Mesothelial cell of epicardium (in vitro differentiated cells): ENCODE measurements at places on chromosomes 6 and 20.
A peak's percentile ranks its signal among the peaks of the same experiment; 100 is the strongest.

GRCh38 chr6:138844192-138844591 lies 48.3 kb downstream of the ECT2L start:
- peaks cover 2% of the 10 kb centered on the region for H3K36me3 ChIP-seq
- H3K4me3 ChIP-seq: no peak overlapping the region
- H3K27ac ChIP-seq: peak overlapping the region; percentile 30
- H3K4me1 ChIP-seq: peaks cover 7% of the 10 kb centered on the region
- no peak for DNase-seq

DNA sequence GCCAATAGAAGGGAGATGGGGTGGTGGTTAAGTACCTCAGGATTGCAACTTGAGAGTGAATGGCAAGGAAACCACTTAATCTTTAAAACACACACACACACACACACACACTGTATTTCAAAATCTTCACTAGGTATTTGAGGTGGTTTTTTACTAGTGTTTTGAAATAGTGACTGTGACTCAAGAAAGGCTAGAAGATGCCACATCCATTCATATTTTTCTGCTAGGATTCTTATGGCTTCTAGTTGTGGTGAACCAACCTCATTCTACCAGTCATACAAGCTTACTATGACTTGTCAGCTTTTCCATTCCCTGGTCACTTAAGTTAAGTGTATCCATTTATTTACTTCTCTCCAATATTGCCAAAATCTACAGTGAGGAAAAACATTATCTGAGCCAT lies 519.4 kb upstream of the JAG1 start:
- peaks cover 23% of the 10 kb centered on the region for H3K4me1 ChIP-seq
- H3K4me3 ChIP-seq: no peak overlapping the region
- no peaks in the 10 kb centered on the region for H3K36me3 ChIP-seq

DNA sequence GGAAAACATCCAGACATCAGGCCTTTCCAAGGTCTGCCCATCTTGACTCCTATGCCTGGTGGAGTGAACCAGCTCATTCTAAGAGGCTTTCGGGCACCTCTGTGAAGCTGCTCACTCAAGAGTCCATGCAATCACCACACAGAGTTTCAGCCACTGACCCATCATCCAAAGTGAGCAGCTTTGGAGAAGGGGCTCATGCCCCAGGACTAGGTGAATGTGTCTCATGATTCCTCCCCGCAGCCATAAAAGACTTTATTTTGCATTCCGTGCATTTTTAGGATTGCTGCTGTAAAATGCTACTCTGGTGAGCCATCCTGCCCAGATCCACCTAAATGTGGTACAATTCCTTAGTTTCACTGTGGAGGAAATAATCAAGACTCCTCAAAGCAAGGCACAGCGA lies 44.5 kb upstream of the EZR start:
- H3K4me3 ChIP-seq: no peak overlapping the region
- H3K27ac ChIP-seq: peak overlapping the region; percentile 97
- no peaks in the 10 kb centered on the region for H3K27me3 ChIP-seq
- no peak for DNase-seq
- H3K4me1 ChIP-seq: peaks cover 39% of the 10 kb centered on the region

GRCh38 chr20:39988991-39989390 lies 700.0 kb downstream of the MAFB start:
- peaks cover 1% of the 10 kb centered on the region for H3K36me3 ChIP-seq
- H3K27me3 ChIP-seq: no peaks in the 10 kb centered on the region
- H3K4me1 ChIP-seq: peaks cover 11% of the 10 kb centered on the region
- H3K4me3 ChIP-seq: no peak overlapping the region
- H3K27ac ChIP-seq: no peak overlapping the region

- no peak for DNase-seq
- H3K36me3 ChIP-seq: no peaks in the 10 kb centered on the region
- no peak overlapping the region for H3K4me3 ChIP-seq
- peak overlapping the region; percentile 79 for H3K27ac ChIP-seq
- H3K27me3 ChIP-seq: no peaks in the 10 kb centered on the region
Observed at GRCh38 chr6:20875369-20875963, 341.2 kb downstream of the CDKAL1 start.

- peaks cover 6% of the 10 kb centered on the region for H3K4me1 ChIP-seq
- H3K4me3 ChIP-seq: no peak overlapping the region
- peaks cover 27% of the 10 kb centered on the region for H3K27me3 ChIP-seq
- no peak overlapping the region for H3K27ac ChIP-seq
- no peak for DNase-seq
- H3K36me3 ChIP-seq: no peaks in the 10 kb centered on the region
Observed at GRCh38 chr20:16167423-16168130, 405.7 kb downstream of the KIF16B start.

GRCh38 chr20:58618351-58619076 lies 32.6 kb upstream of the STX16 start:
- peaks cover 9% of the 10 kb centered on the region for H3K4me1 ChIP-seq
- peaks cover 5% of the 10 kb centered on the region for H3K27me3 ChIP-seq
- no peak overlapping the region for H3K4me3 ChIP-seq

- no peak for DNase-seq
- no peaks in the 10 kb centered on the region for H3K4me1 ChIP-seq
- H3K4me3 ChIP-seq: no peak overlapping the region
- no peaks in the 10 kb centered on the region for H3K27me3 ChIP-seq
- no peak overlapping the region for H3K27ac ChIP-seq
- H3K36me3 ChIP-seq: no peaks in the 10 kb centered on the region
Observed at GRCh38 chr20:1588533-1589460, 31.0 kb downstream of the SIRPB1 start.
